Stimulated activated CD8-positive, alpha-beta memory T cell treated with anti-CD3 and anti-CD28 coated beads, Interleukin-4, amount 100 ng/mL, for 4 hours (primary cell): ENCODE measurements at places on chromosomes 4 and X.

- DNase-seq: no peak
Observed at GRCh38 chr4:129488427-129488826, 392.5 kb downstream of the C4orf33 start.

GRCh38 chr4:20395160-20395773, 143.6 kb downstream of the SLIT2 start:
- no peak for DNase-seq

DNA sequence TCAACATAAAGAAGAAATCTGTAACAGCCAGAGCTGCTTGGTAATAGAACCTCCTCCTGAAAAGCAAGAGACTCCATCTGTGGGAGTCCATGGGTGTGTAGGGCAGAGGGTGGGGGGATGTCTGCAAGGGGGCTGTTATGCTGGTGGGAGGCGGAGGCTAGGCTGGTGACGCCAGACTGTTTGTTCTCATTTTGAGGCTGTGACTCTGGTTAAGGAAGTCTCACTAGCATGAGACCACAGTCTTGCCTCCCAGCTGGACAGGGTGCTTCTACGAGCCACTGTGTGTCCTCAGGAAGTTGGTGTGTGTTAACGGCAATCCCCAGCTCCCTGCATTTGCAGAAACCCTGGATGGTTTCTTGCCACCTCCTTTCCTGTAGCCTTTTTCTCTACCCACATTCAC, 79.8 kb downstream of the NSUN7 start:
- no peak for DNase-seq

GRCh38 chr4:187209921-187210613, 486.4 kb upstream of the FAT1 start:
- DNase-seq: no peak

DNA sequence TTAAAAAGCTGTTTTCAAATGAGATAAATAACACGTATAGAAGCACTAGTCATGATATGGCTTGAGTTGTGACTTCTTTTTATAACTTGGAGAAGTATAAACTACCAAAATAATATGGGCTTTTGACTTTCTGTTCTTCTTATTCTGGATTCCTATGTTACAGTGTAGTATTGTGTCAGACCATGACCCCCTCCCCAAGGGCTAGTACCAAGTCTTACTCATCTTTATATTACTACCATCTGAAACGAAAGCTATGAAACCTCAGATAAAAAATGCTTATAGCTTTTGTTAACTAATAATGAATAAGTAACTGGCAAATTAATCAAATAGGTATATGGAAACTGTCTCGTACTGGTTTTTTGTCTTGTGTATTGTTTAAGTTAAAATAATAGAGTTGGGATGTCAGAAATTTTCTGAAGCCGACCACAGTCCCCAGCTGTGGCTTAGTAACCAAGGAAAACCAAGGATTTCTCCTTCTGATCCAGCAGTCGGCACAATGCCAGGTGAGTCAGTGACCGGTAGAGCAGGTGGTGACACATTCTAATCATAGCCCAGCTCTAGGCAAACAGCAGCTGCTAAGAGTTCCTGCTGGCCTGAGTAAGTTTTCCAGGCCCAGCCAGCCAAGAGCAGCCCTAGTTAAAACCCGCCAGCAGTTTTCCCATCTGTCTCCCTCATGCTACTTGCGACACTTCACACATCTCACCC, 163.3 kb upstream of the PRDX4 start:
- DNase-seq: no peak
